ENCODE measurements at places on chromosomes 7 and 10. TPM values are rescaled to one million over a fixed set of nuclear protein-coding genes. Genes with fewer than 3 reads are reported as not detected.

DNA sequence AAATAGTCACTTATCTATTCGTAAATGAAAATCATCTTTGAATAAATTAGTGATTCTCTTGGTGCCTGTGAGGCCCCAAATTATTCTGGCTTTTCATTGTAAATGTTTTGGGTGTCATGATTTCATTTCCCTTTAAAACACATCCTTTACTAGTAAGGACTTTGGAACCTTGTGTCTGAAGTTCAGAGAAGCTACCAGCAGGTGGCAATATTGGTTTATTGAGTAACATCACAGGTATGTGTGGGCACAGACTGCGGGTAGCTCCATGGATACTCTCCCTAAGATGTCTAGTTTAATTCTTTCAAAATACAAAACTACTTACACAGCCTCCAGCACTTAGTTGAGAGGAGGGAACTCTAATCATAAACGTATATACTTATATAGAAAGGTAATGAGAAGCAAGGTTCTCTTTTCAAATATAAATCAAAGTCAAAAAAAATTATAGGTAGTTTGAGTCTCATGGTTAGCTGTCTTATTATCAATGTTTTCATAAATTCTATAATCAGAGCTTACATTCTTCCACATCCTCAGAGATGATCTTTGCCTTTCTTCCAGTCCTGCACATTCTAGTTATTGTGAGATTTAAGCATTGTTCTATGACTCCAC lies 449.6 kb downstream of the GRM8 start:
- peak; percentile 61 for DNase-seq

DNA sequence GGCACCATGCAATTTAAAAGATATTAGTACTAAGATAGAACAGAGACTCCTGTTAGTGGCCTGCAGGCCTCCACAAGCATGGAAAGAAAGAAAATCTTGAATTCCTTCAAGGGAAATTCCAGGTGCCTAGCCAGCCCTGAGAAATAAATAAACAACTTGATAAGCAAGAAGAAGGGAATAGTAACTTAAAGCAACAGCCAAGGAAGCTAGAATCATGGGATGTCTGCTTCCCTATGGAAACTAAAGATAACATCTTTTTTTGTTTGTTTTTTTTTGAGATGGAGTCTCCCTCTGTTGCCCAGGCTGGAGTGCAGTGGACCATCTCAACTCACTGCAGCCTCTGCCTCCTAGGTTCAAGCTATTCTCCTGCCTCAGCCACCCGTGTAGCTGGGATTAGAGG lies 128.6 kb downstream of the SKIDA1 start:
- no peak for DNase-seq

DNA sequence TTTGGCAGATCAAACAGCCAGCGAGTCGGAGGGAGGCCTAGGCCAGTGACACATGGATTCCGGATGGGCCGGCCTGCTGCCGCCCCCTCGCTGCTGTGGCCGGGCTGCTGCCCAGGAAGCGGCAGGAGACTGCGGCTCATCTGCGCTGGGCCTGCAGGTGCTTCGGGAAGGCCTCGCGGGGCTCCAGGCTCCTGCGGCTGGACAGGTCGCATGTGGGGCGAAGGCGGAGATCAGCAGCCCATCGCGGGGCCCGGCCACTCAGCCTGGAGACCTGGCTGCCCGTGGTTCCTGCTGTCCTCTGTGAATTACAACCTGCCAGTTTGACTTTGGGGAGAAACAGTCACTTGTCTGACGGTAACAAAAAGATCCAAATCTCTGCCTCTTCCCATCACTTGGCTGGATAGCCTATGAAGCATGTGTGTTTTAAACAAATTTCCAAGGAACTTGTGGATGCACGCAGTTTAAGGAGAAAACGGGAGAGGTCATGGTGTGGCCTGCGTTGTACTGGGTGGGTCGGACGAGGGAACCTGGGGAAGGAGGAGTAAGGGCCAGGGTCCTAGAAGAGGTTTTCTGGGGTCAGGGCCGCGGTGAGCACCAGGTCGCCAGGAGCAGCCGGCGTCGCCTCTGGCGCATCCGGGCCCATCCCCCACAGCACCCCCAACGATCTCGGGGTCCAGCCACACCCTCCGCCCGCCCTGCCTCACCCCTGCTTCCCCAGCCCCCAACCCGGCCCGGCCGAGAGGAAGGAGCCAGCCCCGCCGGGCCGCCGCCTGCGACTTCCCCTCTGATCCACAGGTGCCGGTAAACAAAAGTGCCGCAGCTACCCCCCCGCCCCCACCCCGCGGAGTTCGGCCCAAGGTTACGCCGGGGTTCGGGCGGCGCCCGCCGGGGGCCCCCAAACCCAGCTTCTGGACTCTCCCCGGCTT lies 1.6 kb downstream of the SPOCK2 start:
- no peak for DNase-seq

GRCh38 chr7:30421647-30422196 lies 56.9 kb downstream of the NOD1 start:
- no peak for DNase-seq

- DNase-seq: peak; percentile 37
Observed at GRCh38 chr10:84267503-84268126, 22.8 kb downstream of the RGR start.

DNA sequence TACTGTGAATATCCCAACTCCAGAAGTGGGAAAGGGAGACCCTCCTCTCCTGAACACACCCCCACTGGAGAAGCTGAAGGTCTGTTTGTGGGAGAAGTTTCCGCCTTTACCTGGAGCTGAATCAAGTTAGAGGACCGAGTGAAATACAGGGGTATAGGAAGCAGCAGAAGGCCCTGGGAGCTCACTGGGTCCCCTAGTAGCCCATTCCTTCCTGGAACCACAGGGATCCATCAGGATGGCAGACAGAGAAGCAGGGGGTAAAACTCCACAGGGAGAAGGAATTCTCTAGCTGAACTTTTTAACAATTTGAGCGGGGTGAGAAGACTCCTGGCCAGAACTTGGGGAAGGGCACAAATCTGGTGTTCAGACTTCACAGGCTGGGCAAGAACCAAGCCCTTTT lies 275.8 kb downstream of the GRID1 start:
- no peak for DNase-seq

- DNase-seq: peak; percentile 20
Observed at GRCh38 chr7:135169141-135169963, 1.2 kb downstream of the CYREN start.

- DNase-seq: no peak
Observed at GRCh38 chr7:50531401-50531911, 33.7 kb downstream of the DDC start.

DNA sequence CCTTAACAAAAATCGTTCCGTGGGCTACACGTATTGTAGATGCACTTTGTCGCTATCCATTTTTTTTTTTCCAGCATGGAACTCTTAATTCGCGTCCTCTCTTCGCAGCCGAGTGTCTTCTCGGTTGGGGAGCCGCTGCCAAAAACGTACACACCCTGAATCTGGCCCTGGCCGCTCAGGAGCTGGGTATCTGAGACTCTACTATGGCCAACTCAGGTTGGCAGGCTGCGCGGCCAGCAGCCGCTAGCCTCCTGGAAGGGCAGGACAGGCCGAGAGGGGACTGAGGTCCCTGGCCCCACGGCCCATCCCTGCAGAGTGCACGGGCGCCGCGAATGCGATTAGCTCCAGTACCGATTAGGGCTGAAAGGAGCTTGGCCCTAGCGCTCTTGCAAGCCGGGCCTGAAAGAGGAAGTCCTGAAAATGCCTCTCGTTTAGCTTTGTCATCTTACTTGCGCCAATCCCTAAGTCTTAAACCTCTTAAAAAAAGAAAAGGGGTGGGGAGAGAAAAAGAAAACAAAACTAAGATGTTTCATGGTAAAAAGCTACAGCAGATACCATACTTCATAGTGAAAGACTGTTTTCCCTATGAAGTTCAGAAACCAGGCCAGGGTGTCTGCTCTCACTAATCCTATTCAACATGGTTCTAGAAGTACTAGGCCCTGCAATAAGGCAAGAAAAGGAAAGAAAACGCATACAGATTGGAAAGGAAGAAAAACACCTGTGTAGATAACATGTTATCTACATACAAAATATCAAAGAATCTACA lies 113.2 kb upstream of the RHEB start:
- DNase-seq: peak; percentile 43

- DNase-seq: no peak
Observed at GRCh38 chr7:140546947-140547346, 67.6 kb upstream of the MKRN1 start.

DNA sequence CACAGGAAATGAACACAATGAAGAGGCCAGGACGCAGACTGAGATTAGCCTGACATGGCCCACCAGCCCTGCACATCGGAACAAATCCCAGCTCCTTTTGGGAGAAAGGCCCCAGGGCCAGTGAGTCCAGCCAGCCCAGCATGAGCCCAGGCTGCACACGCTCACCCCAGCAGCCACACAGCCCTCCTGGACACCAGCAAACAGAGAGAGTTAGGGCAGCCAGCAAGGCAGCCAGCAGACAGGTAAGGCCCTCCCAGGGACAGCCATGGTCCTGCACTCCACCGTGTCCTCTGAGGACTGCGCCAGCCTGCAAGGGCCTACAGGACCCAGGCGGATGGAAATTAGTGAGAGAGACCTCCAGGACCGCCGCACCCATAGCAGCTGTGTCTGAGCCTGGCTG lies 8.1 kb upstream of the GRID1 start:
- DNase-seq: no peak

DNA sequence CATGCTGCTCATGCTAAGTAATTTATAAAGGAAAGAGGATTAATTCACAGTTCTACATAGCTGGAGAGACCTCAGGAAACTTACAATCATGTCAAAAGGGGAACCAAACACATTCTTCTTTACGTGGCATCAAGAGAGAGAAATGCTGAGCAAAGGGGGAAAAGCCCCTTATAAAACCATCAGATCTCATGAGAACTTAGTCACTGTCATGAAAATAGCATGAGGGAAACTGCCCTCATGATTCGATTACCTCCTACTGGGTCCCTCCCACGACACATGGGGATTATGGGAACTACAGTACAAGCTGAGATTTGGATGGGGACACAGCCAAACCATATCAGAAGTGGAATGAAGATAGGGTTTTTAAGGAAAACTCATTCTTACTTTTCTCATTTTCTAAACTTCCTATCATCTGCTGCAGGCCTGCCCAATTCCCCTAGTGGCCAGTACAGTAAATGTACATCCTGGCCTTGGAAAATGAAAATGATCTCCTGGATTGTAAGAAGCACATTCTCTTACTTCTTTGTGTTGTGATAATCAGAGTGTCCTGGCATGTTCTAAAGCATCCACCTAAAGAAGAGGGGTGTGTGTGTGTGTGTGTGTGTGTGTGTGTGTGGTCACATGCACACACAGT lies 421.5 kb downstream of the LRMDA start:
- DNase-seq: peak; percentile 10

- no peak for DNase-seq
Observed at GRCh38 chr10:75611172-75611992, 180.0 kb downstream of the LRMDA start.

- no peak for DNase-seq
Observed at GRCh38 chr10:48517911-48518811, 86.7 kb downstream of the ARHGAP22 start.

- DNase-seq: no peak
Observed at GRCh38 chr10:43971306-43971705, 322.6 kb upstream of the ZNF32 start.

DNA sequence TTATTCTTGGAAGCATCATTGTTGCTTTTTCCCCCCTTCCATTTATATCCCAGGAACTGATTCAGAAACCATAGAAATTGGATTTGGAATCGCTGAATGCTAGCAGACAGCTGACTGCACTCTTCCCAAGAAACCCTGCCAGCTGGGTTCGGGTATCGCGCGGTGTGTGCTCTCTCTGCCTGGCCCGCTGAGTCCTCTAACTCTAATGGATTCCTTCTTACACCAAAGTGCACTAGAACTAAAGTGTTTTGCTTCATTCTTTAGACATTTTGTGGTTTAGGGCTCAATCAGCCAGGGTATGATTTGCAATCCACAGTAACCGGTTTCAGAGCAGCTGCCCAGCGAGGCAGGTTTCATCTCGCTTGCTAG lies 92.2 kb downstream of the EGFR start:
- no peak for DNase-seq

DNA sequence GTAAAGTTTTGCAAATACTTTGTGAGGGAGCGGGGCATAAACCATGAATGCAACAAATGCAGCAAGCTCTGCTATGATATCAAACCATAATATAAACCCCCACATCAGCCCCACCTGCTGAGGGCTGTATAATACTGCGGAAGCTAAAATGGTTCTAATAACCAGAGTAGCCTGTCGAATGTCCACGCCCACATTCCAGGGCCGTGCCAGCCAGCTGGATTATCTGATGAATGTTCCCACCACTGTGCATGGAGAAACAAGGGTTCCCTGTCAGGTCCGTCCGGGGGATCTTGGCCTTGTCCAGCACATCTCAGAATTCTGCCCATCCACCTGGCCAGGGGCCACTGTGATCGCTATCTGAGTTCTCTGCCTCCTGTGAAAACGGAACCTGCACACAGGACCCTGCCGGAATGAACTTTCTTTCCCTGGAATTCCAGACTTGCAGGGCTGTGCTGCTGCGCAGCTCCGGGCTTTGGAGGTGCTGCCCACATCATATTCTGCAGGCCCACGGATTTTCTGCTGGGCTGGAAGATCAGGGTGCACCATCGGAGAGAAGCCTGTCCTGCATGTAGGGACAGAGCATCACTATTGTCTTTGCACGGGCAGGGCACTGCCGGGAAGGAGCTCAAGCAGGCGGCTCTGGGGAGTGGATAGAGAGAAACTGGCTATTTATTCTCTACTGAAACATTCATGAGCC lies 77.0 kb upstream of the GNA12 start:
- DNase-seq: no peak

GRCh38 chr10:34866848-34867247 lies 51.8 kb upstream of the PARD3 start:
- no peak for DNase-seq

DNA sequence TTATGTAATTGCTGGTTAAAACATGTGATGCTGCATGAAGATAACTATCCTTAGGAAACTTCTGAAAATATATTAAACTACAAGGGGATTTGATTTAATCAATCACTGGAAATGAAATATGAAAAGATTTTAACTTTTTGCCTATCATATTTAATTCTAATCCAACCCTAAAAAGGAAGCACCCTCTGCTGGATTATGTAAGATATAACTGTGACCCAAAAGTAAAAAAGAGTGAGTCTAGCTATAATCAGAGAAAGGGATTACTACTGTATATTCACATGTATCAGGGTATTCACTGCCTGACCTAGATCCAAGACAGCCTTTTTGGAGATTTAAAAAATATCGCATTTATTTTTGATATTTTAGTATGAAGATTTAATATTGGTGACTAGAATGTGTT lies 295.5 kb downstream of the MDFIC start:
- DNase-seq: no peak

DNA sequence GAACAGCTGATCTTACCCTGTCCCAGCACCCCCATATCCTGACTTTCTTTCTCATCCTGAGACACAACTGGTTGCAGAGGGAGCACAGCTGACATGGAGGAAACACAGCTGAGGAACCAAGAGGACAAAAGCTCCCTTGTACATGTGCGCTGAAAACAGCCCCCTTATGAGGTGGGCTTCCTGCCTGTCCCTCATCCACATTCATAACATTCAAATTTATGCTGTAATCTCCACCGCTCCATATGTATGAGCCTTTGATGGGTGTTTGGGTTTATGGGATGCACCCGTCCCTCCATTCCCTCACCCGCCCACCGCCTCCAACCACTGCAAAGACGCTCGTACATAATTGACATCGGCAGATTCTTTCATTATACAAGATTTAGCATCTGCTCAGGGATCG lies 49.6 kb upstream of the BTRC start:
- DNase-seq: no peak

- DNase-seq: no peak
Observed at GRCh38 chr7:158018098-158018762, 569.4 kb downstream of the PTPRN2 start.

Gene PTPN20
- under 0.01 TPM for total RNA-seq

Gene C7orf57
- total RNA-seq: under 0.01 TPM

Gene LIPF
- not detected for total RNA-seq

Gene CACNB2
- 1.3 TPM for total RNA-seq

Gene GPR37
- 5.6 TPM for total RNA-seq
